PC-3 (cell line): ENCODE measurements at places on chromosomes 1 and 21.

GRCh38 chr1:221157026-221157761, 278.0 kb downstream of the HLX start:
- DNase-seq, result no peak

GRCh38 chr1:177170756-177171535, at the start of gene BRINP2:
Gene BRINP2 (plus strand): TSS chr1:177170958. CDS start chr1:177229877, 58,919 bp downstream.
- peak; percentile 75 for DNase-seq

- DNase-seq, result no peak
Observed at GRCh38 chr1:193359631-193360030, 173.2 kb upstream of the B3GALT2 start.

GRCh38 chr1:14875524-14876509, 277.3 kb downstream of the KAZN start:
- no peak for DNase-seq

GRCh38 chr1:24384251-24385090, 29.1 kb downstream of the STPG1 start:
- DNase-seq, result peak; percentile 49

DNA sequence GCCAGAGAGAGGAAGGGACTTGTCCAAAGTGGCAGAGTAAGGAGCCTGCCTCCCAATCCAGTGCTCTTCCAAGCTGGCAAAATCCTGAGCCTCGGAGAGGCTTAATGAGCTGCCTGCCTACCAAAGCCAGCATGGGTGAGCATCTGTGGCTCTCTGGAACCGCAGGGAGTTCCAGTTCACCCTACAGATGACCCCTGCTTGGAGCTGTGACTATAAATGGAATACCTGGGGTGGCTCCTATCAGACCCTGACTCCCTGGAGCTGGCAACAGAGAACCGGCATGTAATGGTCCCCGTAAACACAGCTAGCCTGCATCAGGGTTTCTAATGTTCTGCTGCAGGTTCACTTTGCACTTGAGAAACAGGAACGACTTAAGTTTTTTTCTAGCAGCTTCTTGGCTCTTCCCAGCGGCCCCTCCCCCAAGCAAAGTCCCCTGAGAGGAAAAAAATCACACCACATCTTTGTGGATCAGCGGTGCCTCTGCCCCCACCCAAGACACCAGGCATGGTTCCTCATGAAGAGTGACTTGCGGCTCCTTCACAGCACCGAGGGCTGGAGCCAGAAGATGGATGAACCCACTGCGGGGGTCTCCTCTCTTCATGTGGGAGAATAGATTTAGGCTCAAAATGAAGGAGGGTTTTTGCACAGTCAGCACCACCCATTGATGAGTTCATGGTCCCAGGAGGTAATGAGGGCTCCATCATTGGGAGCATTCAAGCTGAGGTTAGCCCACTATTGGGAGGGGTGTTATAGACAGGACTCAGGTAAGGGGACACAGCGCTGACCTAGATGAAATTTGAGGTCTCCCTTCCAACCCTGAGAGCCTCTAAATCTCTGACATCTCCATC, 79.0 kb downstream of the SYT2 start:
- no peak for DNase-seq

DNA sequence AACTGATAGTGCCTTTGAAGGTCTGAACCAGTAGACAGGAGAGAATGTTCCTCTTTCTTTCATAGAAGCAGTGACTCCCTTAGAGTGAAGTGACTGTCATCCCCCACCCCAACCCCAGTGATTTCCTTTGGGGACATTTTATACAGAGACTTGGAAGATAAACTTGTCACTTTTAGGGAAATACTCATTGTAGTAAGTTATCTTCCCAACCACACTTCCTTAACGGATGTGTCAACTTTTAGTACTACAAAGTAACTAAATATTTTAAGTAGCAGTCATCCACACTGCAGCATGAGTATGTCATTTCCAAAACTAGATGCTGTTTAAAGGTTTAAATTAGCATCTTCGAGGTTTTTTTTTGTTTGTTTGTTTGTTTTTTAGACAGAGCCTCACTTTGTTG, 13.7 kb downstream of the LRRC8B start:
- no peak for DNase-seq

DNA sequence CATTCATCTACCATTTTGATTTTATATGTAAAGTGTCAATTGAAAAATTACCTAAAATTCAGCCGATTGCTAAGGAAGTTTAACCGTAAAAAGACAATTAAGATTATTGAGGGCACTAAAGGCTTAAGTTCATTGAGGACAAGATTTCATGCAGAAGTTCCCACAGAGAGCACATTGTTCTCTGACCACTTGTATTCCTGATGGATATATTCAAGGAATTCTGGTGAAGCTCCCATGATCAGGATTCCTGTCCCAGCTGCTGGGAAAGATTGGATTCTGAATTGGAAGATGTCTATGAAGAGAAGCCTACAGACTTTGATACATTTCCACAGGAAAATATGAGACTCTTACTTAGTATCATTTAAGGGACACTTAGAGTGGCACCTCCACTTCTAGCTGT, 209.2 kb upstream of the KCTD3 start:
- DNase-seq, result no peak

- DNase-seq, result no peak
Observed at GRCh38 chr1:44262816-44263567, 49.7 kb downstream of the DMAP1 start.
